Activated naive CD4-positive, alpha-beta T cell treated with anti-CD3 and anti-CD28 coated beads, Interleukin-2, amount 50 U/mL, for 72 hours (primary cell): ENCODE measurements at places on chromosomes 2 and 18.

GRCh38 chr2:241354668-241355658, 1.1 kb upstream of the FARP2 start:
- peak; percentile 81 for DNase-seq

DNA sequence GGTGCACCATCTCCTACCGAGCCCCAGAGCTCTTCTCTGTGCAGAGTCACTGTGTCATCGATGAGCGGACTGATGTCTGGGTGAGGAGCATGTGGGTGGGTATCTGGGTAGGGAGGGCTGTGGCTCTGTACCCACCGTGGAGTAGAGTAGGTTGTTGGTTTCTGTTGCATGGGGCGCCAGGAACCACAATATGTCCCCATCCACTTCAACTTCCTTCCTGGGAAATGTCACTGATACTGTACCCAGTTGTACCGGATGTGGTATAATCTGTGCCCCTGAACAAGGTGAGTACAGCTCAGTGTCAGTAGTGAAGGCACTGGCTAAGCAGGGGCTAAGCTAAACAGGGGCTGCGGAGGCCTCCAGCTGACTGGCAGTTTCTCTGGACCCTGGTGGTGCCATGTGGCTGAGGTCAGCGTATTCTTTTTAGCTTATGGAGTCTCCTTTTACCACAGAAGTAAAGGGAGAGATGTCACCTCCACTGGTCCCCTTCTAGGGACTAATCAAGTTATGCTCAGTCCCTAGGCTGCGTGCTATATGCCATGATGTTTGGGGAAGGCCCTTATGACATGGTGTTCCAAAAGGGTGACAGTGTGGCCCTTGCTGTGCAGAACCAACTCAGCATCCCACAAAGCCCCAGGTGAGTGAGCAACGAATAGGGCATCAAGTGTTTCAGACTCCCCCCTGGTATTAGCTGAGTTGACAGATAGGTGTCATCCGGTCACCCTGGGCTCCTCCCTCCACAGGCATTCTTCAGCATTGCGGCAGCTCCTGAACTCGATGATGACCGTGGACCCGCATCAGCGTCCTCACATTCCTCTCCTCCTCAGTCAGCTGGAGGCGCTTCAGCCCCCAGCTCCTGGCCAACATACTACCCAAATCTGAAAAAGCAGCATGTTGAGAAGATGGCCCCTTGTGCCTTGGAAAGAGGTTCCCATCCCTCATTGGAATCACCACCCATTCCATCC, 2.7 kb downstream of the STK16 start:
- peak; percentile 14 for DNase-seq

GRCh38 chr2:60070196-60070595, 483.3 kb downstream of the BCL11A start:
- no peak for DNase-seq

- no peak for DNase-seq
These were observed 389.5 kb downstream of the RND3 start for GRCh38 chr2:150097901-150098531.

GRCh38 chr2:112674229-112674628, 28.5 kb downstream of the SLC20A1 start:
- no peak for DNase-seq

DNA sequence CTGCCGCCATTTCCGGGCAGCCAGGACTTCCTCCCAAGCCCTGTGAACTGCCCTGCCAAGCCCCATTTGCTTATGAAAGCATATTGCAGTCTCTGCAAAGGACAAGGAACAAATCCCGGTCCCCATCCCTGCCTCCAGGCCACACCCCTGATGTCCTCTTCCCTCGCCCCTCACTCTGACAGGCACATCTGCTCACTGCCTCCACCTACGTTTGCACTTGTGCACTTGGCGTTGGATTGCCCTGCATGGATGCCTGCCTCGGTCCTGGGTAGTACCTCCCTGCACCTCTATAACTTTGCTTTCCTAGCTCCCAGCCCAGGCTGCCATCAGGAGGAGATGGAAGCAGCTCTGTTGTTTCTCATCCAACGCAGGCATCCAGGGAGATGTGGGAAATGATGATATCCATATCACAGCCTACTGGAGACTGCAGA, 19.6 kb upstream of the RPL31 start:
- no peak for DNase-seq

- no peak for DNase-seq
These were observed 18.5 kb downstream of the NFE2L2 start for GRCh38 chr2:177246000-177246399.

GRCh38 chr2:226483745-226484619, 315.6 kb downstream of the IRS1 start:
- no peak for DNase-seq

GRCh38 chr18:361941-362310, 94.1 kb upstream of the THOC1 start:
- no peak for DNase-seq

GRCh38 chr2:44291281-44292248, 16.3 kb downstream of the SLC3A1 start:
- no peak for DNase-seq

GRCh38 chr2:237660381-237660900, 33.1 kb downstream of the LRRFIP1 start:
- DNase-seq: no peak

- DNase-seq: no peak
These were observed 369.7 kb downstream of the EPHA4 start for GRCh38 chr2:221202431-221202830.
